ENCODE measurements at places on chromosomes 5 and 9.

- DNase-seq = no peak
Measured at GRCh38 chr9:23622396-23622795, 203.6 kb downstream of the ELAVL2 start.

GRCh38 chr5:98474782-98475181 lies 298.7 kb upstream of the RGMB start:
- DNase-seq = no peak

- DNase-seq = peak; percentile 27
Measured at GRCh38 chr9:34271265-34272006, 57.6 kb downstream of the KIF24 start.

- no peak for DNase-seq
Measured at GRCh38 chr9:137640862-137641261, 22.1 kb downstream of the EHMT1 start.

DNA sequence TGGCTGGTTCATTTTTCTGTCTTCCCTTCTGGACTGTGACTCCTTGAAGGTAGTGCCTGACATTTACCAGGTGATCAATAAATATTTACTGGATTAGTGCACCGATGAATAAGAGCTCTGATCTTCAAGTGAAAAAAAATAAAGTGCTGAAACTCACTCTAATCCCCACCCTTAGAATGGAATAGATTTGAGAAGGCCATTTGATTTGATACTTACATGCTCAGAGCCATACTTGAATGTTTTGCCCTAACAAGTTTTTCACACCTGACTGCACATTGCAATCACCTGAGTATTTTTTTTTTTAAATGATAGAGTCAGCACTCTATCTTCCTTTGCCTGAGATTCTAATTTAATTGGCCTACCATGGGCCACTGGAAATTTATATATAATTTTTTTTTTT lies 105.7 kb downstream of the LRRC70 start:
- no peak for DNase-seq

DNA sequence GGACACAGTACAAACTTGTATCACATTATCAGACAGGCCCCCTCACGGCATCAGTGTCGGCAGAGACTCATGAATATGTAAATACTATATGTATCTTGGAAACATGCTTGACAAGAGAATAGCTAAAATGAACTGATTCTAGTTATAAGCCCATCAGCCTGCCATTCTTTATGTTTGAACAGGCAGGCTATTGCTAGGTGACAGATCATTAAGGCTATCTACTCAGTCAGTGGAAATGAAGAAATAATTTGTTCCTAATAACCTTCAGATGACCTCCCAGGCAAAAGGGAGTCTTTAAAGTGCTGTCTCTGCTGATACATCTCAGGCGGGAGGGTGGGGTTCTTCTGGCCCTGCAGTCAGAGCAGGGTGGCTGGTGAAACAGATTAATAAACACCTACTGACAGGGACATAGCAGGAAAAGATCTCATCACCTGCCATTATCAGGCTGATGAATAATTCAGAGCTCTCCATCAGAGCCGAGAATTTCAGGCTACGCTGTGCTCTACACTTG lies 394.2 kb downstream of the RASEF start:
- no peak for DNase-seq

DNA sequence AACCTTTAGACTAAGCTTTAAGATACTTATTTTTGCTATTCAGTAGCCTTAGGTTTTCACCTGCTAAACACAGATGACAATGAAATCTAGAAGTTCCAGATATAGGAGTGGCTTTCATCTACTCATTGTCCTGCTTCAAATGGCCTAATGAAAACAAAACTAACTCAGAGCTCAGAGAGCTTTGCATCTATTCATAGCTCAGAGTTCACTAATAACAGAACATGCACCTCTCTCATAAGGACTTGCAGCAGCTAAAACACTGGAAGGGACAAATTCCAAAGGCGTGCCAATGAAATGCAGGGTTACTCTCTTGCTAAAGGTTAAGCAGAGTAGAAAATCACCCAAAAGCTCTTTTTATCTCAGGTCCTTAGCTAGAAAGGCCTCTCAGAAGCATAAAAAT lies 29.0 kb downstream of the SLC31A2 start:
- no peak for DNase-seq

GRCh38 chr5:75828029-75828428 lies 110.8 kb upstream of the POC5 start:
- no peak for DNase-seq

DNA sequence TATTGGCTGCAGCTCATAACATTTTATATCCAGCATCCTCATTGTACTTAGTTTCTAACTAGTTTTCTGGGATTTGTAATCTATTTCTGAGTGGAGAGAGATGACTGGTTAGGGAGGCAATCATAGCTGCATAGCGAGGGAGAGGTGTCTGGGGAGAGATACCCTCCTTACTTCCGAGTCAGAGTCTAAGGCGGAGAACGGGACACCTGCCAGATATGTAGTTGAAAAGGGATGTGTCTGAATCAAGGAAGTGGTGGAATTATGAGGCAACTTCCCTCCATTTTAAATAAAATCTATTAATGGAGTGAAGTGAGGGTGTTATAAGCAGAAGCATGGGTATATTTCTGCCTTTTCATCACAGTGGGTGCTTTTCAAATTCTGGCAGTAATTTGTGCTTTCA lies 126.5 kb downstream of the MAST4 start:
- DNase-seq = no peak

DNA sequence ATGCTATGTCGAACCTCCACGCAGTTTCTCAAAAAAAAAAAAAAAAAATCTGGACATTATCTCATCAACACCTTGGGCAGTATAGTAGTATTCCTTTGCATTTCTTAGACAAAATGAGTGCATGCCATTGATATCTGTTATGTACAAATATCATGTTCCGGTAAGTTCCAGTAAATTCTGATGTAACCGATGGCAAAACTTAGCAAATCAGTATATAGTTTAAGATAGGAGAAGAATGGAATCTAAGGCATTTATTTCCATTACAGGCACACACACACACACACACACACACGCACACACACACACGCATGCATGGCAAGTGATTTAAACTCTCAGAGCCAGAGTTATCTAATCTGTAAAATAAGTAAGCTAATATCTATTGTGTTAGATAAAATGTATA lies 356.5 kb upstream of the TUSC1 start:
- DNase-seq = no peak

GRCh38 chr5:39461007-39461682 lies 36.4 kb upstream of the DAB2 start:
- DNase-seq = no peak

DNA sequence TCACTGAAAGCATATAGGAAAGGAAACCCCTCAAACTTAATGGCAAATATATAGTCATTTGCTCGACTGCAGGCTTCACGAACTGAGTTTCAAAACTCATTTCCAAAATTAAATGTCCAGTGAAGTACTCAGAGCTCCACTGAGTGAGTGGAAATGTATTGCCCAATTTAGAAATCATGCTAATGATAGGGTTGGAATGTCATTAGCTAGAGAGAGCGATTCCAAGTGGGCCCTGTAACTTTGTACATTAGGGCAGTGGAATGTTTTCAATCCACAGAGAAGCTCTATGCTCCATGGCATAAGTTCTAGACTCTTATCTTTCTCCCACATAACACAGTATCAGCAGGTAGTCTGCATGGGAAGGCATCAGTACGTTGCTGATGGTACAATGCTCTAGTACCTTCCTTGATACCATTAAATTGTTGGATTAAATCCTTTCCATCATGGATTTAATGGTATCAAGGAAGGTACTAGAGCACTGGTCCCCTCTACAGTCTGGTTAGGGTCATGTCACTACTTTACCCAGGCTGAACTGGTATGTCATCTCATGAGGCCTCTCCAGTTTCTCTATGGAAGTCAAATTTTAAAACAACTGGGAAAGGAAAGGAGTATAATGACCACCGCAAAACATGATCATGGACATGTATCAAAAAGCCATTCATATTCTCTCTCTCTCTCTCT lies 183.2 kb upstream of the RASEF start:
- DNase-seq = no peak

- no peak for DNase-seq
Measured at GRCh38 chr5:40606077-40606765, 73.5 kb upstream of the PTGER4 start.

GRCh38 chr9:113267911-113268566 lies 7.3 kb downstream of the CDC26 start:
- no peak for DNase-seq

DNA sequence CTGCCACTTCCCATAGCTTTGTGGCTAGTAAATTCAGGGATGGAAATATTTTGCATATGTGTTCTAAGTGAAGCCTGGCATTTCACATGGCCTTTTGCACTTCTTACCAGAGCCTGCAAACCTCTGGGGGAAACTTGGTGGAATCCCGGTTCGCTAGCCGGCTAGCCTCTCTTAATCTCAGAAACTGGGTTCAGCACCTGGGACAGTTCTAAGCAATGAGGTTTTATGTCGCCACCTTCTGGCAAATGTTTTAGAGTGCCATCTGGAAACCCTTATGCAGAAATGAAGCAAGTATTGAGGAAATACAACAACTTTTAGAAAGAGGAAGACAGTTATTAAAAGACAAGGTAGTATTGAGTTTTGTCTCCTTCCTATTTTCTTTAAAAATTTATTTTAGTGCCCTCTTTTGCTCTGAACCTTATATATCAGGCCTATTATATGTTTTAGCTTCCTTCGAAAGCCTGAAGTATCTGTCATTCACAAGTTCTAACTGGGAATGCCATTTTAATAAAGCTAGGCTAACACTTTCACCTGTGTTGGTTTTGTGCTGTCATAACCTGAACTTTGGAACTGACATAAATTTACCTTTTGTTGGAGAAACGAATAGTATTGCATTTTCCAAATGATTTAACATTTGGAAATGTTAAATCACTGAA lies 963 bp upstream of the HTR1A start:
- peak; percentile 59 for DNase-seq

- DNase-seq = no peak
Measured at GRCh38 chr9:107605041-107605440, 115.5 kb upstream of the KLF4 start.

GRCh38 chr9:77438653-77439052 lies 209.5 kb downstream of the GNA14 start:
- no peak for DNase-seq

DNA sequence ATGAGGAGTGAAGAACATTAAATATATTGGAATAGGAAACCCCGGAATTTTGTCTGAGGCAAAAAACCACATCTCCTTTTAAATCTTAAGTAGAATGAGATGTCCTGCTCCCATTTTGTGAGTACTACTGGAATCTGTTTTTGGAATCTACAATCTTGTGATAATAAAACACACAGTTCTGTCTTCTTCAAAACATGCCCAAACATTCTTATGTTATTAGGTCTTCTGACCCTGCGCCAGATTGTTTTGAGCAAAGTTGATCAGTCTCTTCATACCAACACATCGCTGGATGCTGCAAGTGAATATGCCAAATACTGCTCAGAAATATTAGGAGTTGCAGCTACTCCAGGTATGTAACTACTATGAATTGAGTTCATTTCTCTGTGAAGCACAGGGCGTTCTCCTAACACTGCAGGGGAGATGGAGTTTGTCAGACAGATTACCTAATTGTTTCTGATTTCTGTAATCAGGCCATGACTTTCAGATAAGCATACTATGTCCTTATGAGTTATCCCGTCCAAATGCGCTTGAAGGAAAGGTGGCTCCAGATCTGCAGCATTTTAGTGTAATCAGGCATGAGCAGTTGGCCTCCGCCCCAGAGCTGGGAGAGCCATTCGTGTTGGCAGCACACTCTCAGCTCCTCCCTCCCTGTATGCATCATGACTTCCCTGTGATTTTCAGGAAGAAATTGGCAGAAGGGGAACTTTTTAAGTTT lies 88.0 kb downstream of the NLN start:
- DNase-seq = no peak

DNA sequence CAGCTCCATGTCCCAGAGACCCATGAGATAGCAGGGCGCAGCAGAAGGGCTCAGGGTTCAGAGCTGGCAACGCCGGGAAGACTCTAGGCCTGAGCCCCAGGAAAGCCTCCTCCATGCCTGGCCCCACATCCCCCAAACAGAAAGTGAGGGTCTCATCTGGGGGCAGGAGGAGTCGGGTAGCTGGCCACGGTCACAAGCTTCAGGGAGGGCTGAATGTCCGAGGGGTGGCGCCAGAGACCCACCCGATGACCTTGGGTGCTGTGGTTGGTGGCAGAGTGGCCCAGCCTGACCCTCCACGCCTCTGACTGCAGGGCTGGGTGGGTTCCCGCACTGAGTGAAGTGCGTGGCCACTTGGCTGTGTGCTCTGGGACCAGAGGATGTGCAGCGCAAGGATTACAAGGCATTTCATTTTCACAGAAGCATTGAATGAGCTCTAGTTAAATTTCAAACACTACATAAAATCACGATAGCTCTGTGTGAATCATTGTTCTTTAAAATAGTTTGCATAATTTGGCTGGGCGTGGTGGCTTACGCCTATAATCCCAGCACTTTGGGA lies 3.0 kb downstream of the C8G start:
- DNase-seq = no peak

- no peak for DNase-seq
Measured at GRCh38 chr5:100913298-100913697, 10.2 kb upstream of the ST8SIA4 start.

DNA sequence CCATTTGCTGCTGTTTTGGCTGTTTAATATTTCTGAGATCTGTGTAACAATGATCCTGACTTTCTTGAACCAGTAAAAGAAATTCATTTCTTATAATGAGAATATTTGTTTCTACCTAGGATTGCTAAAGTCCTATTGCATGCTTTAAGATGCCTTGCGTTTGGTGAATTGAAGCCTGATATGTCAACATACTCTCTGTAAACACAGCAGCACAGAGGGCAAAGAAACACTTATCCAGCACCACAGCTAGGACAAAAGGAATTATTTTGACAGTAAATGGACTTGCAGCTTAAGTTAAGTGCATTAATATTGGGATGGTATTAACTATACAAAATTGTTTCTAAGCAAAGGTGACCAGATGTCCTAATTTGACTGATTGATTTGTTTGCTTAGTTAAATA lies 2031.2 kb upstream of the CDH6 start:
- no peak for DNase-seq

DNA sequence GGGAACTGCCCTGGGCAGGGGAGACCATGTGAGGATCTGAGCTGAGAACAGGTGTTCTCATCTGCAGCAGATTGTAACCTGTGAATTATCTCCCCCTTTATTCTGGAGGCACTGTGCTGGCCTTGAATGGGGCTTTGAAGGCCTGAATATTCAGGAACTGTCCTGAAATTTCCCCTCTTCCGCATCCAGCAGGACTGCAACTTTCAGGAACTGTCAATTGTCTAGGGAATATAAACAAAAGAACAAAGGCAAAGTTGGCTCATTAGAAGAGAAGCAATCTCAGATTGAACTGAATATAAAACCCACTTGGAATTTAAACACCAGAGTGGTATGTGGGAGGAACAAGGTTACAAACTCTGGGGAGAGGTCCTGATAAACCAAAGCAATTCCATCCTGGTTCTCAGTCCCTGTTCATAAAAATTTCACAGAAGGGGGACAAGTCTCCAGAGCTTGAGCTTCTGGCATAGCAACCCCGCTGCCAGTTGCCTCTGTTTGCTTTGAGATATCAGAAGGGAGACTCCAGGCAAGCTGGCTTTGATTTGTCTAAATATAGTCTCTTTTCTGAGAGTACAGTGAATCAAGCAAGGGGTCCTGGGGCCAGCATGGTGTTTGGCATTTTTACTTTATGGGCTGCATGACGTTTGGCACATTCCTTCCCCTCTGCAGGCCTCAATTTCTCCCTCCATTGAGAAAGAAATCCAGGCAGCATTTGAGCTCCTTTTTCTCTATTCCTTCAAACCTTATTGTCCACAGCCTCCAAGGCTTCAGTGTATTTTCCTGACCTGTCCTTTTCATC lies 47.5 kb downstream of the ADRB2 start:
- DNase-seq = no peak

GRCh38 chr9:124818431-124819281 lies 34.6 kb upstream of the WDR38 start:
- no peak for DNase-seq

GRCh38 chr9:99459919-99460318 lies 237.8 kb downstream of the SEC61B start:
- no peak for DNase-seq

GRCh38 chr5:107418902-107419301 lies 251.8 kb downstream of the EFNA5 start:
- no peak for DNase-seq
